ENCODE measurements at places on chromosomes 3 and 15.

GRCh38 chr15:64634027-64634426 lies 141.4 kb downstream of the RBPMS2 start:
- no peak for DNase-seq

DNA sequence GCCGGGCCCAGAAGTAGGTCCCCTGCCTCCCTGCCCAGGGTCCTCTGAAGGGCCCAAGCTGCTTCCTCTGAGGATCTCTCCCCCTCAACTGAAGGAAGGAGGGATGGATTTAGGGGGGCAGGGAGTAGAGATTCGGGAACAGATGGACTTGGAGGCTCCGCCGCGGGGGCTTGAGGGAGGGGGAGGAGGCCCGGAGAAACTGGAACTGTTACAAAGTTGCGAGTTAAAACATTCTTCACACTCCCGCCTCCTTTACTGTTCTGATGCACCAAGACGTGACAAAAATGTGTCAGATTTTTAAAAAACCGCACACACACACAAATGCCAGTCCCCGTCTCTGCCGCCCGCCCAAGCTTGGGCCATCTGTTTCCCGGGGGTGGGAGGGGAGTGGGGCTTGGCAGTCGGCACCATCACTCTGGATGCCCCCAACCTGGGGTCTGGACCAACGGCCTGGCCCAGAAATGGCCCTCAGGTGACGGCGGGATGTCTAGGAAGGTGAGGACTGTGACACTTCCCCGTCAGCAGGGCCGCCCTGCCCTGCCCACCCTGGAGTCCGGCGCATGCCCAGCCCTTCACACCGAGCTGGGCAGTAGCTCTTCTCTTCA lies 25.0 kb upstream of the LINGO1 start:
- DNase-seq, result no peak

DNA sequence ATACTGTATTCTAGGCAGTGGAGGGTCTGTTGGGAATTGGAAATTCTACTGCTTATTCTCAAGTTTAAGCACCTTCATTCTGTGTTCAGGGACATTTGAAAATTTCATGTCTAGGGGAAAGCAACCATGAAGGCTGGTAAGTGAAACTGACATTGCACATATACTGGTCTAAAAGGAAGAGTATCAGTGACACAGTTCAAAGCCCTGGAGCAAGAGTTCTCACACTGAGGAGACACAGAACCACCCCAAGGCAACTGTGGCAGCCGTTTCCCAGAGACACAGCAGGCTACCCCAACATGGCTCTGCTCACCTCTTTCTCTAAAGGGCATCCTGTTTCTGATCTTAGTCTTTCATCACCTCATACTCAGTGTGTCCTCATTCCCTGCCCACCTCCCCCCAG lies 67.5 kb downstream of the KCNMB2 start:
- no peak for DNase-seq

DNA sequence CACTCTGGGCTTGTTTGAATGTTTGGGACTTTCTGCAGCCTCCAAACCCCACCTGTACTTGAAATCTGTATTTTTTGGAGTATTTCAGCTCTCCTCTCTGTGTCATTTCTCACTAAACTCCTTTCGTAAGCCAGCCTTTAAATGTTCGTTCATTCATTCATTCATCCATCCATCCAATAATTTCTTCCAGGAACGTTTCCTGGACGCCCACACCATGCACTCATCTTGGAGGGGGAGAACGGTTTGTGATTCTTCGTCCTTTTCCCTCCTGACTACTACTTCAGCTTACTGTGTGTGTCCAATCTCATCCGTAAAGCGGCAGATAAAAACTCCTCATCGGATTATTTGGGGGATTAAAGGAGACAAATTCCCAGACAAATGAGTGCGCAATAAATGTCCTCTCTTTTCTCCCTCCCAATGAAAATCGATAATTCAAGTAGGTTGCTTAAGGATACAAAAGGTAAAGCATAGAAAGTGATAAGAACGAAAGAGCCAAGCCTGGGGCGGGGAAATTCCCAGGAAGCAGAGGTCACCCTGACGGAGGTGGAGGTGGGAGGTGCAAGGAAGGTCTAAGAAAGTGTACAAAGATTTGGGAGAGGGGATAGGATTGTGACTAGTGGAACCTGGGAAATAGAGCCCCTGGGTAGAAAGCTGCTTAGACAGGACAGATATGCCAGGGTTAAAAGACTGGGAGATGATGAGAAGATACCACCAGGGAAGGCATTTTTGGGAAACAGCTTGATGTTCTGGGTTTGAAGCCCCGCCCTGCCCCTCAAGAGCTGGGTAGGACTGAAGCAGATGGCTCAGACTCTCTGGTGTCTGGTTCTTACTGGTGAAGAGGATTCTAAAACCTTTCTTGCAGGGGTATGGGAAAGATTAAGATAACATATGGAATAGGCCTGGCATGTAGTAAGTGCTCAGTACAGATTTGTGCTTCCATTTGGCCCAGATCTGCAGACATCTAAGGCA lies 896 bp upstream of the KLHL25 start:
- DNase-seq, result no peak

DNA sequence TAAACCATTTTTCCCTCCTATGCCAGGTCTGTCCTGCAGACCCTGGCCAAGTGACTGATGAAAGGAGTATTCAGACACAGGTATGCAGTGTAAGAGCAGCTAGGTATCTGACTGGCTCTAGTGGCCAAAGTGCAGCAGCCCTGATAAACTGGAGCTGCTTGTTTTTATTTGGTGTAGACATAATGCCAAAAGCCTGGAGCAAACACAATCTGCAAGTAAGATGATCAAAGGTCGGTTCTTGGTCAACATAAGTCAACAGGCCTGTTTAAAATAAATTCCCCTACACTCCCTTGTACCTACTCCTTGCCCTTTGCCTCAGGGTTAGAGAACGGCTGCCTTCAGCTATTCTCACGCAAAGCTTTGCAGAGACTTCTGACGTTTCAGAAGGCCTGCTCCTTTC lies 1003.1 kb downstream of the ZPLD1 start:
- no peak for DNase-seq

DNA sequence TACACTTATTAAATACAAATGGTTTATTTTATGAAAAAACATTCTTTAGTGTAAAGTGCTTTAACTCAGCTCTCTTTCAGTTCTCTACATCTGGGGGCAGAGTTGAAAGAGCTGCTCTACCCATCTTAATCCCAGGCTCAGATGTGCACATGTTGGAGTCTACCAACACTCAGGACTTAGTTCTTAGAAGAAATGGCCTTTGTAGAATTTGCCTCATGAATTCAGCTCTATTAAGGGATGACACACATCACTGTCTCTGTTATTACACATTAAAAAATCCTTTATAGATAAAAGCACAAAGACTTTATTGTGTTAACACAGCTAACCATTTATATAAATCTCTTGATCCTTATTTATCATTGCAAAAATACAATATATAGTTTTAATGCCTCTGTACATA lies 31.7 kb upstream of the GSK3B start:
- no peak for DNase-seq

GRCh38 chr15:60392601-60392985 lies 5.2 kb downstream of the ANXA2 start:
- DNase-seq, result no peak

DNA sequence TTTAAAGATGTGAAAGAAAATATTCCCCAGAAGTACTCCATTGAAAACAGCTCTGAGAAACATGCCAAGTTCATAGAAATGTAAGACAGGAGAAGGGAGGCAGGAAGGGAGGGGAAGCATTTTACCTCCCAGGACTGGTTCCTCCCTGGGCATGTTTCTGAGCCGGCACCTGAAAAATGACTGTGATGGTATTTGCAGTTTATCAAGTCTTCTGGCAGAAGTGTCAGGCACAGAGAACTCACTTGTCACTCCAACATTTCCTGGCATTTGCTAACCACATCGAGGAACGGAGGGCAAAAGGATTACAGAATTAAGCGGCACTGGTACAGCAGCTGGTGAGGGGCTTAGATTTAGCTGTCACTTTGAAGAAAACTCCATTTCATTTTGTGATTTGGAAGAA lies 1054.0 kb downstream of the TUSC7 start:
- no peak for DNase-seq

GRCh38 chr3:170220871-170221270 lies 1.4 kb upstream of the PRKCI start:
- no peak for DNase-seq

GRCh38 chr3:43055393-43055792 lies 50.5 kb downstream of the POMGNT2 start:
- DNase-seq, result no peak

DNA sequence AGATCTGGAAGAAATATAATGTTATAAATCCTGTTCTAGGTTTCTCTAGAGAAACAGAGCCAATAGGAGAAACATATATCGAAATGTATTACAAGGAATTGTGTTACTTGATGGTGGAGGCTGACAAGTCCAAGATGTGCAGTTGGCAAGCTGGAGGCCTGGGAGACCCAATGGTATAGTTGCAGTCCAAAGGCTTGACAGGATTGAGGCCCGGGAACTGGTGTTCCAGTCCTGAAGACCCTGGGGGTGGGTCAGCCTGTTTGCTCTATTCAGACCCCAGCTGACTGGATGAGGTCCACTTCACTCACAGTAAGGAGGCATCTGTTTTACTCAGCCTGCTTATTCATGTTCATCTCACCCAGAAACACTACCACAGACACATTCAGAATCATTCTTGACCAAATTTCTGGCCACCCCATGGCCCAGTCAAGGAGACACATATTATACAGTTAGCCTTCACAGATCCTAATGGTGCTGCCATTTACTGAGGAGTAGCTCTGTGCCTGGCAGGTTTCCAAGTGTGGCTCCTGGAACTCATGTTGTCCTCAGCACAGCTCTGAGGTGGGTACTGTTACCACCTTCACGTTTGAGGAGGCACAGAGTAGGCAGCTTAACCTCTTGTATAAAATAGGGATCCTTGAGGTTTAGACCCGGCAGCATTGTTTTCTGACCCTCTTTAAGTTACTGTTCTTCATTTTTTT lies 3.7 kb downstream of the TRAK1 start:
- no peak for DNase-seq

DNA sequence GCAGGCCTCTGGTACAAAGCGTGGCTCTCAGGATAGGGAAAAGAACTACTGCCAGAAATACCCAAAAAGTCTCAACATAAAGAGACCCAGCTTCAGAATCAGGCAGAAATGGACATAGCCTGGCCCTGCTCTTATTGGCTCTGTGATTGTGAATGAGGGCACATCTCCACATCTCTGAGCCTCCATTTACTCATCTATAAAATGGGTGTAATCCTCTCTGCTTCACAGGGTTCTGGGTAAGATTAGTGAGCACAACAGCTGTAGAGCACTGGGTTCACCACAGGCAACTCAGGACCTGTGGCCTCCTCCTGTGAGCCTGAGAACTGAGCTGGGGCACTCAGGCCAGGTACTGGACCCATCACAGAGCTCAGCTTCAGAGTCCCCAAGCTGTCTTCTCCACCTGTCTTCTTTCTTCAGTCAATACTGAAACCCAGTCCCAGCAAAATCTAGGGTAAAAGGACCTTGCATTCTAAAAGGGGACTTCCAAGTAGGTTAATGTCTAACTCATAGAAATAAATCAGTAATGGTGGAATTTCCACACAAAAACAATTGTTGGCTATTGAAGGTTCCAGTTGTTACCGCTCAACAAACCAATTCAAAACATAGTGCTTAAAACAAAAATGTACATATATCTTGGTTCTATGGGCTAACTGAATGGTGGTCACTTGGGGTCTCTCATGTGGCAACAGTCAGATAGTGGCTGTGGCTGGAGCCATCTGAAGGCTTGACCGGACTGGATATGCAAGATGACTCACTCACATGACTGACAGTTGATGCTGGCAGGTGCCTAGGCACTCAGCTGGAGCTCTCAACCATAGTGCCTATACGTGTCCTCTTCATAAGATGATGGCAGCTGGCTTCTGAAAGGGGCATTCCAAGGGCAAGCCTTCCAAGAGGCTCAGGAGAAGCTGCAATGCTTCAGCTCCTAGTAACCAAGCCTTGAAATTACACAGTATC lies 47.3 kb downstream of the TRIM42 start:
- no peak for DNase-seq

All from cortex of kidney (tissue), 1 donor.